ENCODE measurements at places on chromosomes 11 and 22.

- no peak for DNase-seq
These were observed 24.7 kb upstream of the SLC22A12 start for GRCh38 chr11:64566042-64566914.

GRCh38 chr22:19526076-19526701 is 2.0 kb upstream of the CLDN5 start:
- no peak for DNase-seq

DNA sequence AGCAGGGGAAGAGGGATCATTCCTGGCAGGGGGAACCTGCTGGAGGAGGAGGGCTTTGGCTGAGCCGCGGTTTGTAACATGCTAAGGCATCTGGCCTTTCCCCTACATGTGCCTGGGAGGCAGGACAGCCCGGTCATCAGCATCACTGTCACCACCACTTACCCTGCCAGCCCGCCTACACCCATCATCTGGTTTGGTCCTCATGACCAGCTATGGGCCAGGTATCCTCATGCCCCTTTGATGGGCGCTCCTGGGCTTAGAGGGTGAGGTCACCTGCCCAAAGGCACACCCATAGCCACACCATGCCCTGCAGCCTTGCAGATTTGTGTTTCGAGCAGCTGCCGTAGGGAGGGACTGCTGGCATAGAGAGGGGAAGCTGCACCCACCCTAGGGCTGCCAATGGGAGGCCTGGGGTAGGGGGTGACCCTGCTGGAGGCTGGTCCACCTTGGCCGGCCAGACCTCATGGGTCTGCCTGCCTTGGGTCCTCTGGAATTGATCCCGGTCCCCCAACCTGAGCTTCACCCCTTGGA is 2.6 kb downstream of the MRGPRF start:
- DNase-seq, result no peak

- no peak for DNase-seq
These were observed 49.6 kb downstream of the NUP98 start for GRCh38 chr11:3747704-3748103.

DNA sequence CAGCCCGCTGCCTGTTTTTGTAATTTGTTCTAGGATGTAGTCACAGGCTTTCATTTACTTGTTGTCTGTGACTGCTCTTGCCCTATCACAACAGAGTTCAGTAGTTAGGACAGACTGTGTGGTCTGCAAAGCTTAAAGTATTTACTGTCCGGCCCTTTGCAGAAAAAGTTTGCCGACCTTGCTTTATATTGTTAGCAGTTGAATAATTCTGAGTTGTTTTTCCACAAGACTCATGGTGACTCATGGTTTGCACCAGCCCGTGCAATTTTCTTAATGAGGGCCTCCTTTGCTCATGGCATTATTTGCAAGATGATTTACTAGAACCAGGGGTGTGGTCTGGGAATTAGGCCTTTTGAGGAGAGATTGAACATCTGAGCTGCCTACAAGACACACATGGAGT is 110.6 kb downstream of the SCN3B start:
- no peak for DNase-seq

DNA sequence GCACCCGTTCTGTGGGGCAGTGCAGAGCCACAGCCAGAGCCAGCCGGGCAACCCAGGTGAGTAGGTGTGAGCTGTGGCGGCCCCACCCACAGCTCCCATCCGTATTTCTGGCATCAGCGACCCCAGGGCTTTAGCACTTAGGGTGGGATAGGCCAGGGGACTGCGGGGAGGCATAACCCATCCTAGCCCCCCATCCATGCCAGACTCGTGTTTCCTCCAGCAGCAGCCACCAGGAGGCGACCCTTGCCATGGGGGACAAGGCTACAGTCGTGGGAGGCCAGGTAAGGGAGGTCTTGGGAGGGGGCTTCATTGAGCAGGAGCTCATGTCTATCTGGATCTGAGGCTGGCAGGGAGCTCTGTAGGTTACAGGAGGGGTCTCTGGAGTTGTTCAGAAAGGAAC is 873 bp downstream of the OTOG start:
- no peak for DNase-seq

DNA sequence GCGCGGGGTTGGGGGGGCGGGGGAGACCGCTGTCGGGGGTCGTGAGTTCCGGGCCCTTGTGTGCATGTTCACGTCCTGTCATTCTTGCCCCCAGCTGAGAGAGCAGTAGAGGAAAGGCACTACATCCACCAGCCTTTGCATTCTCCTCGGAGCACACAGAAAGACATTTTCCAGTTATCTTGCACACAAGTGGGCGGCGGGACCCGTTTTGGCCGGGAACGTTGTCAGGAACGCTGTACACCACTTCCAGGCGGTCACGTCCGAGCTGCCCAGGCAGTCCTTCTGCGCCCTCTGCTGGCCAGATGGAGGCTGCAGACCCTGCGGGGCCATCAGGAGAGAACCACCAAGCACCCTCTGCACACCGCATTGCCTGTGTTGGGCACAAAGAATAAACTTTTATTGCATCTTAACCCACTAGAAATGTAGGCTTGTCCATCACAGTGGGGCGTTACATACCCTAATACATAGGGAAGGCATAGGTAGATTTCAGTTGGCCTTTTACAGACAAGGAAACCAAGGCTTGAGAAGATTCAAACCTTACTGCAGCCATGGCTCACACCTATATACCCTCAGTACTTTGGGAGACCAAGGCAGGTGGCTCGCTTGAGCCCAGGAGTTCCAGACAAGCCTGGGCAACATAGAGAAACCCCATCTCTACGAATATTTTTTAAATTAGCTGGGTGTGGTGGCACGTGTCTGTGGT is 2.8 kb upstream of the CDKN1C start:
- DNase-seq, result peak; percentile 84

GRCh38 chr11:46669711-46670139 is 30.7 kb downstream of the ARHGAP1 start:
- no peak for DNase-seq

GRCh38 chr11:94305146-94305545 is 766 bp downstream of the IZUMO1R start:
- no peak for DNase-seq

- DNase-seq, result no peak
These were observed 12.4 kb upstream of the BRSK2 start for GRCh38 chr11:1377231-1377780.

GRCh38 chr11:97948793-97949192 is 1072.0 kb upstream of the CNTN5 start:
- DNase-seq, result no peak

DNA sequence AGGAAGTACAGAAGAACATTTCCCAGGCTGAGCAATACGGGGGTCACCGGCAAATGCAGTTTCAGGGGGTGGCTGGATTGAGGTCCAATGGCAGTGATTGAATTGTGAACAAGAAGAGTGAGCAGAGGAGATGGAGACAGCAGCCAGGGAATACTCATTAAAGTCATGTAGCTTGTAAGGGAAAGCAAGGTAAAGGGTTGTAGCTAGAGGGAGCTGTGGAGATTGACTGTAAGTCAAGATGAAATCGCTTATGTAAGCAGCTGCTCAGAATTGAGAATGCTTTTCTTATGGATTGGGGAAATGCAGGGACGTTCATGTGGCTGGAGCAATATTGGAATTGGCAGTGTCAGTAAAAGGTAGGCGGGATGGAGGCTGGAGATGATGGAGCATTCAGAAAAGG is 111.4 kb upstream of the TBCEL start:
- no peak for DNase-seq

DNA sequence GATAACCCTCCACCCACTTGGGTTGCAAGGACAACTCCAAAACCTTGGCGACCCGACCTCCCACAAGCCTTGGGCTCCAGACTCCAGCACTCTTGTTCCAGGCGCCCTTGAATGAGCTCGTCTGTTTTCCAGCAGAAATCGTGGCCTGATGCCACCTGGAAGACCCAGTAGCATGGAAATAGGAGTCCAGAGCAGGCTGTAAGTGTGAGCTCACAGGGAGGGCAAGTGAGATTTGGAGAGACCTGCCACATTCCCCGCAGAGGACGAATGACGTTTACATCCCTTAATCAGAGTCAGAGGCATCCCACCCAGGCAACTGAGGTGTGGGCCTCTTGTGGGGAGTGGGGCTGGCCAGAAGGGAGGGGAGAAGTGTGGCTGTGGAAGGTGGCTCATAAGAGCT is 71.9 kb downstream of the LDLRAD3 start:
- DNase-seq, result no peak

GRCh38 chr11:125322289-125322688 is 157.7 kb downstream of the PKNOX2 start:
- DNase-seq, result no peak

DNA sequence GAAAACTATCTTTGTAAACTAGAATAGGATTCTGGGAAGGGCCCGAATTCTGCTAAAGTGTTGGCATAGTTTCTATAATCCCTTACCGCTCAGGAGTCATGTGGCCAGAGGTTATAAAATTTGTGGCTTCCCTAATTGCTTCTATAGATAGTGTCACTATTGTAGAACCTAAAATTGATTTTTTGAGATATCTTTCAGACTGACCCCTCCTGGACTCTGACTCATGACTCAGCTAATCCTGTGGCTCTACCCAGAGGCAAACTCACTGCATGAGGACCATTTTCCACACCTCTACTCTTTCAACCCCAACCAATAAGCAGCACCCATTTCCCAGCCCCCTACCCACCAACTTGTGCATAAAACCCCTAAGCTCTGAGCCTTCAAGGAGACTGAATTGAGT is 61.8 kb upstream of the PRSS23 start:
- no peak for DNase-seq

DNA sequence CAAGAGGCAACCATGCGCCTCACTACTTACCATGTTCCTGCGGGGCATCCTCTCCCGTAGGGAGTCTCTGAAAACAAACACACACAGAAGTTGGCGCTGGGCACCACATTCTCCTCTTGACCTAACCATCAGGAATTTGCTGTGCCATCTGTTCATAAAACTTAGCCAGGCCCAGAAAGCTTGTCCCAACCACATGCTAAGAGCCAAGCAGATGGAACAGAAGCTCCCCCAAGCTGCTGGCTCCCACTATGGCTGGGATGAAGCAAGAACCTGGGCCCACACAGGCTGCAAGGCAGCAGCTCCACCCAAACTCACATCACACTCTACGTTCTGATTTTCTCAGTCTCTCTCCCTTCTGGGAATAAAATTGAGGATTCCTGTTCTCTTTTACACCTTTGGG is 17.4 kb downstream of the HPS4 start:
- DNase-seq, result no peak

DNA sequence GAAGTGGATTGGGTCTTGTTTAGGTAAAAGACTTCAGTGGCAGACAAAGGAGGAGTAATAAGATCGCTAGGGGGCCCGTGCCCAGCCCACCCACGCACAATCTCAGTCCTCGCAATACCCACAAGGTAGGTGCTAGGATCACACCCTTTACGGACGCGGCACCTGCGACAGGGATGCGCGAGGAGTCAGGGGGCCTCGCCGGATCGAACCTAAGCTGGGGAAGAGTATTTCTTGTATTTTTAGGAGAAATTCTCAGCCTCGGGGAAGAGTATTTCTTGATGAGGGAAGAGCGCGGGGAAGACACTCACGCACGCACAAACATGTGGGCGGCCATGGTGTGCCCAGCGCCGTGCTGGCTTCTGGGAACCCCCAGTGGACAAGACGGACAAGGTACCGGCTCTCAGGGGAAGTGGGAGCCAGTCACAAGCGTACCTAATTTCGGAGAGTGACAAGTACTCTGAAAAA is 745 bp upstream of the FAM118A start:
- no peak for DNase-seq

DNA sequence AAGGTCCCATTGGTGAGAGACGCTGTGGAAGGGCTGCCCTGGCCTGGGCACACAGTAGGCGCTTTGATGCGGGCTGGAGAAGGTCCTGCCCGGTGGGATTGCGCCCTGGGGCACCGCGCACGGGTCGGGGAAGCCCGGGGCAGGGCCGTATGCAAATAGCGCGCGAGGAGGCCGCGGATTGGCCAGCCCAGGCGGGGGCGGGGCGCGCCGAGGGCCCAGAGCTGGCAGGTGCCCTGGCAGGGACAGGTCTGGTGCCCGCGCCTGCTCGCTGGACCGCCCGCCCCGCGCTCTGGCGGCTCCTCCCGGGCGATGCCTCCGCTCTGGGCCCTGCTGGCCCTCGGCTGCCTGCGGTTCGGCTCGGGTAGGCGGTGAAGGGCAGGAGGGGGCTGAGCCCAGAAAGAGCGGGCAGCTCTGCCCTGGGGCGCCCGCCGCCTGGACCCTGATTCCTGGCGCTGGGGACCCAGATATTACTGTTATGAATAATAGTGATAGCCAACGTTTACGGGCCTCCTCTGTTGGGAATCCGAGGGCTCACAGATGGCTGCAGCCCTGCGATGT is at the start of gene UPK3A:
TSS of gene UPK3A (plus strand) at position 245 of the 558 bp plus-strand sequence. CDS start at position 310, 65 bp downstream.
- peak; percentile 34 for DNase-seq

GRCh38 chr22:39809772-39810557 is 83.6 kb downstream of the ENTHD1 start:
- no peak for DNase-seq

GRCh38 chr11:105862736-105863367 is 159.2 kb downstream of the MSANTD4 start:
- DNase-seq, result no peak

GRCh38 chr22:23161574-23161973 is 16.3 kb downstream of the RAB36 start:
- no peak for DNase-seq

DNA sequence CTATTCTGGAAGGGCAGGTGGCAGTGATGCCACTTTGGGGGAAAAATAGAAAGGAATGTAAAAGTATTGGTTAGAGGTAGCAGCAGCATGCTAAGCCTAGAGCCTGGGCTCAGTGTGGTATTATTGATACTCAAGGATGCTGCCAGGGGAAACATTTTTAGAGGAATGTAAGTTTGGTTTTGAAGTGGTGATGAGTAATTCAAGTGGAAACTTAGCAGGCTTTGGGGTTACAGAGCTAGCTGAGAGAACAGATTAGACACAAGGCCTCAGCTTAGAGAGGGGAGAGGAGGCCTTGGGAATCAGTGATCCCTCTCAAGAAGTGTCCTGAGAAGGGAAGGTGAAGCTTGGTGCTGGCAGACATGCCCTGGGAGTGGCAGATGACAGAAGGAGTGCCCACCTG is 32.9 kb upstream of the DDI1 start:
- DNase-seq, result no peak

- no peak for DNase-seq
These were observed 168.4 kb downstream of the SBF2 start for GRCh38 chr11:10125522-10126133.

- no peak for DNase-seq
These were observed 19.1 kb downstream of the ZBTB44 start for GRCh38 chr11:130295657-130296056.

GRCh38 chr11:46315033-46315738 is 32.1 kb upstream of the DGKZ start:
- DNase-seq, result peak; percentile 68

- DNase-seq, result no peak
These were observed 36.6 kb downstream of the RASSF10 start for GRCh38 chr11:13045734-13046133.

GRCh38 chr11:32953700-32954099 is 61.1 kb downstream of the QSER1 start:
- DNase-seq, result no peak

GRCh38 chr22:31084811-31085492 is 3.8 kb downstream of the SMTN start:
- DNase-seq, result peak; percentile 82

DNA sequence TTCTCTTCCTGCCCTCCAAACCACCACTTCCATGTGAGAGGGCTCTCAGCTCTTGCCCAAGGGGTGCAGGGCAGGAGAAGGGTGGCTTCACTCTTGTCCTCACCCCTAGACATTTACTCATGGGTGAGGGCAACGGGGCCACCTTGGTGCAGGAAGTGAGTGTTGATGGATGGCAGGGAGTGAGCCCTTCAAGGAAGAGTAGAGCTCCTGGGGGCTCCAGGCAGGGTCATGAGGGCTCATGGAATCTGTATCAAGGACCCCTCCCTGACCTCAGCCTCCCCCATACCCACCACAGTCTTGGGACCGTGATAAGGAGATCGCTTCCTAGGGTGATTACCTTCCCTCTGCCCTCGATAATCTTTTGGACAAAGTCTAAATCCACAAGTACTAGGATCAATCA is 37.8 kb downstream of the TSPAN18 start:
- DNase-seq, result no peak

GRCh38 chr11:110752890-110753289 is 40.7 kb upstream of the ARHGAP20 start:
- DNase-seq, result no peak

All from stimulated activated CD4-positive, alpha-beta T cell treated with anti-CD3 and anti-CD28 coated beads, TNF-alpha, amount 100 ng/mL, for 48 hours (primary cell).